ENCODE measurements at places on chromosomes 13 and 19.
A peak's percentile ranks its signal among the peaks of the same experiment; 100 is the strongest.

- DNase-seq = no peak
These were observed 29.8 kb downstream of the DZIP1 start for GRCh38 chr13:95614641-95615245.

DNA sequence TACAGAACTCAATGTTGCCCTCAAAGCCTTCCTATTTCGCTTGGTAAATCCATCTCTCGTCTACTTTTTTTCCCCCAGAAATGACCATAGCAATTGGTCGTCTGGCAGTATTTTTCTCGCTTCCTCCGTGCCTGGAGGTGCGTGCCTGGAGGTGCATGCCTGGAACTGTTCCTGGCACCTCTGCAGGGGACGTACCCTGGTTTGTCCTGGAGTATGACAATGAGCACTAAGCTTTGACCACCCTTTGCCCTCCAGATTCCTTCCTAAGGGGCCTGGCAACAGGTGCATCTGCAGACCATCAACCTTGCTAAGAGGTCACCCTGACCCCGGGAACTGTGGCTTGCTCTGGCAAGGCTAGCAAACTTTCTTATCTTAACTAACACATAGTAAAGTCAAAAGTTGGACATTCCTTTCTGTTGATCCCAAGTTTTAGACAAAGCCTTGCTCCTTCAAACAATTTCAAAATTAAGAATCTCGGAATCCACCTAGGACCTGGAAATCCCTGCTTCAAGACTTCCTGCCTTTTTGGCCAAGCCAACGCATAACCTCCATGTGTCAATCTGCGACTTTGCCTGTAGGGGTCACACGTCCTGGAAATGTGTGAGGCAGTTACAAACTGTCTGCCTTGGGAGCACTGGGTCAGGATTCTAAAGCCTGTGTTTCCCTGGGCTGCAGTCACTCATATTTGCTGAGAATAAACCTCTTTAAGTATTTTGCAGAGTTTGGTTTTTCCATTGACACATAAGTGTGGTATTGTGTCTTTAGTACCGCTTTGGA is 28.8 kb upstream of the TUBGCP3 start:
- DNase-seq = peak; percentile 73

- no peak for DNase-seq
These were observed 7.8 kb downstream of the PGPEP1 start for GRCh38 chr19:18348171-18348570.

- DNase-seq = peak; percentile 12
These were observed 389.3 kb downstream of the DACH1 start for GRCh38 chr13:71477735-71478134.
